ENCODE measurements at places on chromosomes 6 and 20.

GRCh38 chr6:87905101-87905641 is 142.5 kb upstream of the SPACA1 start:
- DNase-seq: no peak

DNA sequence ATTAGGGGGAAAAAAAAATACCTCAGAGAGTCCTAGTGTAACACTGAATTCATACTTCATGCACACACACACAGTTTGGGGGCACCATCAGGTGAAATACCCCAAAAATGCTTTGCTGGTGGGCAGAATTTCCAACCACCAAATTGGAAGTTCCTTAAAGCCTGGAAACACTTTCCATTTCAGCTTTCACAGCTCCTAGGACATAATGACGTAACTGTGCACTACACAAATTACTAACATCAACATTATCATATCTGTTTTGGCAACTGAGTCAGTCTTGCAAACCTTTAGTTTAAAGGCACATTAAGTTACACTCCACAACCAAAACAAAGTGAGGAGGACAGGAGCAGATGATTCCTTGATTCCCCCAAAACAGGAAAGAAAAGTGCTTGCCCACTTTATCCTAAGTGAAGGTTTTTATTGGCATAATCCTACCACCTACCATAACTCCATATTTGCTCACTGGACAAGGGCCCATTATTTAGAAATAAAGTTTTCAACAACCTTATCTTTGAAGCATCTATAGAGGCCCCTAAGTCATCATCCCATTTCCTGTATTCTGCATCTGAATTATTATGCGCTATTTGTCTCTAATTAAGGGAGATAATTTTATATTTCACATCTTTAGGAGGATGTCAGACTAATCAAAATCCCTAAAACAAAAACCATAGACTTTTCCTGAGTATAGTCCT is 3.4 kb downstream of the MBOAT1 start:
- DNase-seq: no peak

DNA sequence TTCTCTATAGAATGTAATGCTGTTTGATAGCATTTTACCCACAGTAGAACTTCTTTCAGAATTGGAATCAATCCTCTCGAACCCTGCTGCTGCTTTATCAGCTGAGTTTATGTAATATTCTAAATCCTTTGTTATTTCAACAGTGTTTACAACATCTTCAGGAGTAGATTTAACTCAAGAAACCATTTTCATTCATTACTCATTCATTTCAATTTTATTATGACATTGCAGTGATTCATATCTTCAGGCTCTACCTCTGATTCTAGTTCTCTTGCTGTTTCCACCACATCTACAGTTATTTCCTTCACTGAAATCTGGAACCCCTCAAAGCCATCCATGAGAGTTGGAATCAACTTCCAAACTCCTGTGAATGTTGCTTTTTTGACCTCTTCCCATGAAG is 93.7 kb downstream of the ZFAND3 start:
- DNase-seq: no peak

- no peak for DNase-seq
Measured at GRCh38 chr6:112287577-112288225, 33.3 kb upstream of the LAMA4 start.

DNA sequence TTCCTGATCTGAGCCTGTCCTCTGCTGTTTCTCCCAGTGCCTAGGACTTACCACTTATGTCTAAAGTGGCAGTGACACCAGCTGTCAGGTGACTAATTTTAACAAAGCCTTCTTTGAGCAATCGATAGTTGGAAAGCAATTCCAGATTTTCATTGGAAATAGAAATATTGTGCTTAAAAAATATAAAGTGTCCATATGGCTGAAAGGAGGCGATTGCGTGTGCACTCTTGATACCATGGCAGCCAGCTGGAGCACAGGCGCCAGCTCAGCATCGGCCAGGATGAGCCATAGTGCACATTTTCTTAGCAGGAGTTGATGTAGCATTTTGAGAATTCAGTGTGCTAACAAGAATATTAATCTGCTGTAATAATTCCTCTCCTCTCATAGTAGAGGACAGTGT is 70.0 kb downstream of the LRRC1 start:
- no peak for DNase-seq

DNA sequence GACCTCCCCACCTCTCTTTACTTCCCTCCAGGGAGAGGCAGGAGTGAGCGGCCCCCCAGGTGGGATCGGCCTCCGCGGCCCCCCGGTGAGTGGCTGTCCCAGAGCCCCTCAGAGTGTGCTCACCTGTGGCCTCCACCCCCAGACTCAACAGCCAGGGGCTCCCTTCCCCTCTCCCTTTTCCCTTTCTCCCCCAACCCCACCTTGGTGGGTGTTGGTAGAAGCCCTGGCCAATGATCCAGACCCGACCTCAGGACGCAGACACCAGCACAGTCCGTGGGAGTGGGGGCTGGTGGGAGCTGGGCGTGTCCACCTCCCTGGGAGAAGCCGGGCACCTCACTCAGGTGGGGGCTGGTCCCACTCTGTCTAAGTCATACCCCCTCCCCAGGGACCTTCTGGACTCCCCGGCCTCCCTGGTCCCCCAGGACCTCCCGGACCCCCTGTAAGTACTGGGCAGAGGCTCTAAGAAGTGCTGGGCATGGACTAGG is 4.9 kb downstream of the COL9A3 start:
- no peak for DNase-seq

DNA sequence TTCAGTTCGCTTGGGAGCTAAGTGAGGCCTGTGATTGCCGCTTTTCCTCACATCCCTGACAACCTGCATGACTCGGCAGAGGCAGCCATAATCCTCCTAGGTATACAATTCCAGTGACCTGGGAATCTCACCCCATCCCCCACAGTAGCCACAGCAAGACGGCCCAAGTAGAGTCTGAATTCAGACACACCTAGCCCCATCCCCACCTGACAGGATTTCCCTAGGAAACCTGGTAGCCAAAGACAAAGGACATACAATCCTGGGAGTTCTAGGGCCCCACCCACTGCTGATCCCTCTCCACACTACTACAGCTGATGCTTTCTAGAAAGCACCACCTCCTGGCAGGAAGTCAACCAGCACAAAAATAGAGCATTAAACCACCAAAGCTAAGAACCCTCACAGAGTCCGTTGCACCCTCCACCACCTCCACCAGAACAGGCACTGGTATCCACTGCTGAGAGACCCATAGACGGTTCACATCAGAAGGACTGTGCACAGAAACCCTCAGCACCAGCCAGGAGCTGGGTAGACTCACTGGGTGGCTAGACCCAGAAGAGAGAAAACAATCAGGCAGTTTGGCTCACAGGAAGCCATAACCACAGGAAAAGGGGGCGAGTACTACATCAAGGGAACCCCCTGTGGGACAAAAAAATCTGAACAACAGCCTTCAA is 17.9 kb upstream of the RUNX2 start:
- no peak for DNase-seq

- DNase-seq: no peak
Measured at GRCh38 chr20:46112430-46113112, 5.5 kb upstream of the CD40 start.

DNA sequence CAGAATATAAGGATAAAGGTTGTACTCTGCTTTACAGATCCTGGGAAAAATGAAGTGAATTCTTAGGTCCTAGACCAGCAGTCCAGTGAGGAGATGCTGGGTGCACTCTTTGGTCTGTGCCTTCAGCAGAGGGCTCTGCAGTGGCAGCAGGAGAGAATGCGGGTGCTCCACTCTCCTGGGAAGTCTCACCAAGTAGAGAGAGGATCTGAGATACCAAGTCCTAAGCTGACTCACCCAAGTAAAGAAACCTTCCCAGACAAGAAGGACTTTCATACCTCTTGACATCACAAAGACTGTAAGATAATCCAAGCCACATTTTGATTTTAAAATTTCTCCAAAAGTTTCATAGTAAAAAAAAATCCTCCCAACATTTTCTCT is 116.9 kb upstream of the EMILIN3 start:
- DNase-seq: no peak

- no peak for DNase-seq
Measured at GRCh38 chr6:41271901-41272395, 14.5 kb downstream of the TREM1 start.

GRCh38 chr6:170536671-170537070 is 16.4 kb downstream of the PSMB1 start:
- DNase-seq: no peak

DNA sequence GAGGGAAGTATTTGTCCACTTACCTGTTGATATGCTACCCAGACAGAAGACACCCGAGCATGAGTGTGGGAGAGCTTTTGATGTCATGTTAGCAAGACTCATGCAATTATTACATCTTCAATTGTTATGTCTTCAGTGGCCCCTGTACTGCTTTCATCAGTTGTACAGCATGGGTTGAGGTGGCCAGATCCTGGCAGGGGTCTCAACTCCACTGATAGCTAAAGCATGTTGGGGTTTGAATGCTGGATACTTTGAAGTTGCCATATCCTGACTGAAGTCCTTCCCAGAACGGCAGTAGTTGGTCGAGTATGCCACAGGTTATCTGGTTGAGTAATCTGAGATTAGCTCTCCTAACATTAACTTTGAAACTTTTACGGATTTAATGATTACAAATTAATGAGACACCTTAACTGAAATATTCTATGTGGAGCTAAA is 46.7 kb downstream of the LRRN4 start:
- DNase-seq: no peak

DNA sequence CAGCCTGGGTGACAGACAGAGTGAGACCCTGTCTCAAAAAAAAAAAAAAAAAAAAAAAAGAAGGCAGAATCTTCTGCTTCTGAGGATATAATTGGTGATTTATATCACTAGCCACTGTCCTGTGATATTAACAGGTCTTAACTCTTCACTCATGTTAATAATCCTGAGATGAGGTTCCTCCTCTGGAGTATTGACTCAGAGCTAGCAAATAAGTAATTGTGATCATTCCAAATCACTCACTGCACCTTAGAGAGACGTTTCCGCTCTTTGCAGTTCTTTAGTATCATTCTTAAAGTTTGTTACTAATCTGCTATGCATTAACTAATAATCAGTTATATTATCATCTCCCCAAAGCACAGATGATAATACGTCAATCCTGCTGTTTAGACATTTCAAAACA is 41.6 kb upstream of the NOX3 start:
- no peak for DNase-seq

DNA sequence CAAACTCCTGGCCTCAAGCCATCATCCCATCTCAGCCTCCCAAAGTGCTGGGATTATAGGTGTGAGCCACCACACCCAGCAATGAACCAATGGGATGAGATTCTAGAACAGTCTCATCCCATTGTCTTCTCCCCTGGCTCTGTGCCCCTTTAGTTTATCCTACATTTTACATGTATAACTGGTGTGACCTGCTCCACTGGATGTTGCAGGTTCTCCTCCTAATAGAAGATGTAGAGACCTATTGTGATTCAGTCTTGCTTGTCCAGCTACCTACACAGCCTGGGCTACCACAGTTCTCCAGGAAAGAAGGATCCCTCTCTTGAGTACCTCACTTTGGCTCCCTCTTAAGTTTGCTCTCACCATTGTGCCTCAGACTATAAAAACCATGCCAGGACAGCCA is 2.0 kb upstream of the FKBPL start:
- DNase-seq: no peak

DNA sequence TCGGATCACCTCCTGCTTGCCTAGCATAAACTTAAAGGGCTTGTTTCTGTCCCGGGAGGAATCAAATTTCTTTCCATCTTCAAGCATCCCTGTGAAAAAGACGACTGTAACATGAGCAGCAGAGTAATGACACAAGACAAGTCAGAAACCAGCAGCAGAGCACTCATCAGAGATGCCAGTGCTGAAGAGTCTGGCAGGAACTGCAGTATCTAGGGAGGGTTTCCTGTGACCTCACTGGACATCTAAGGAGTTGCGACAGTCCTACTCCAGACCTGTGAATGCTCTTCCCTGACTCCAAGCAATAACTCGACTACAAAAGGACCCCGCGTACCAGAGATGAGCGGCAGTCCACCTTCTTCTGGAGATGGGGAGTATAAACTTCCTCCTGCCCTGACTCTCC is 17.3 kb downstream of the FKBP1A start:
- DNase-seq: no peak

DNA sequence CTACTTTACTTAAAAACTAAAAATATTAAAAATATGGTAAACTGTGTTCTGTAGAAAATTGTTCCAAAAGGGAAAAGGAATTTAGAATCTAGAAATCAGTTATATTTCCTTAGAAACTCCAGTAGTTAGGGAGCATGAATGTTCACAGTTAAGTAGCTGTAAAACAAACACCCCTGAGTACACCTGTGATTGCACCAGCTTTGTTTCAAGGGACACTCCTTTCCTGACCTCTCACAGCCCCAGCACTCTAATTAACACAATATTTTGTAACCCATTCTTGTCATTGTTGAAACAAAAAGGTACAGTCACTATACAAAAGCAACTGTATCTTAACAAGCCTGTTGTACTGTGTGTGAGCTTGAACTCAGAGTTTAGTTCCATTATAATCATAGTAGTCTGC is 72.3 kb downstream of the NCOA7 start:
- DNase-seq: no peak

DNA sequence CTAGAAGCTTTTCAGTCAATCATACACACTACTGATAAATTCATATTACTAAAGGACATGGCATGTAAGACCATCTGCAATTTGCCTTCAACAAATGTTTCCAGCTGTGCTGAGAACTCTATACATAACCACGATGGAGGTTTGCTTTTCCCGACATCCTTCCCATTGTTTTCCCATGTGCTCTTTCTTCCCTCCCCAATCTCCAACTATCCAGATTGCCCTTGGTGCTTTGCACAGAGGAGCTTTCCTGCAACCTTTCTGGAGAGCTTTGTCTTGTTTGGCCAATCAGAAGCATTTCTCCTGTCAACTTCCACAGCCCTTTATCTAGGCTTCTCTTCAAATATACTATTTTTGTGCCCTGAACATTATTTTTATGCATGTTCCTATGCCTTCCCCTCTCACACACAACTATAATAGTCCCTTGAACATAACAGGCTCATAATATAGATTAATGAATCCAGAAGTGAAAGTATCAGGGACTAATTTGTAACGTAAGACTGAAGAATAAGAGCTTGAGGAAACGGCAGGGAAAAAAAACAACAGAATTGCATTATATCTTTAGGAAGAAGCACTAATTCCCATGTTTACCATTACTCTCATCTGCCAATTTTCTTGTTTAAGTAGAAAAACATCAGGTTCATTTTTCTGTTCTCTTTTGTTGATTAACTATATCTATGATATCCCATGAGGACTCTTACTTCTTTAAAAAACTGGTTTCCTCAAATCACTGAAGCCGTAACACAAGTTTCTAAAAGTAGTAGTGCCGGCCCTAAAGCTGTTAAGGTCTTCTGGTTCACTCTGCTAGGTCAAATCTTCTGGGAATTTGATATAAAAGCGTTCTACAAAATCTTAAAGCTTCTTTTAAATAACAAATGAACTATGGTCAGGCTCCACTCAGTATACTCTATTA is 20.1 kb downstream of the SMLR1 start:
- DNase-seq: no peak

GRCh38 chr20:24955045-24955444 is 6.0 kb downstream of the CST7 start:
- no peak for DNase-seq

Data from DMS 273 treated with DMSO at 0.1 percent for 48 hours (cell line).